ENCODE measurements at places on chromosomes 7 and 10.

- DNase-seq: no peak
Measured at GRCh38 chr10:123854498-123854897, 37.1 kb downstream of the CPXM2 start.

GRCh38 chr10:62869958-62870357 lies 53.8 kb upstream of the EGR2 start:
- no peak for DNase-seq

- DNase-seq: no peak
Measured at GRCh38 chr10:98956576-98957260, 278.9 kb downstream of the HPSE2 start.

DNA sequence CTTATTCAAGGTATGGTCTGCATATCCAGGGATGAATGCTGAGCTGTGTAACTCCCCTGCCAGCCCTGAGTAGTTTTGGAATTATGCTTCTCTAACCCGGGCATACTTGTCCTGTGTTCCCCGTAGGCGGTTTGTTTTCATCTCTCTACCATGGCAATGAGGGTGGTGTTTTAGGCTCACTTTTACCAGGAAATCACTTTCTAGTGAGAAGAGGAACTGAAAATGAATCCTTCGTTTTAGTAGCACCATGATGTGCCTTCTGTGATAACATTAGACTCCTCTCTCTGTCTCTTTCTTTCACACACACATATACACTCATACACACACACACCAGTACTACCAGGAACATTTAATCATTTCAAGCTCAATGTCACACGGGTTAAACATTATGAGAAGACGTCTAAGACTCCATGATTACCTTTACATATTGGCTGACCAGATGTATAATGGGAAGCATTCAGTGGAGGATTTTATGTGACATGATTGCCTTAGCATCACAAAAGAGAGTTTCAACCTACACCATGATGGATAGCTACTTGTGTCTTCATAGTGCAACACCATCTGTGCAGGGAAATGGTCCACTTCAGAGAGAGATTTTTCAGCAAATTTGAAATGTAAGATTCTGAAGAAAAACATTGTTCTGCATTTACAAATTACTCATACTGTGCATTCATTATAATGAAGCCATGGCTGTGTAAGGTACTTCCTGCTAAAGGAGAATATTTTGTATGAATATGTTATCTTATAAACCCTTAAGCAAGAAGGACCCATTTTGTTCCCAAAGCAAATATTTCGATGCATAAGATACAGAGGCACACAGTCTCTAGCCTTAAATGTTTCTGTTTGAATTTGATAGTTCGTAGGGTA lies 31.0 kb upstream of the PFKP start:
- no peak for DNase-seq

GRCh38 chr7:13282377-13282980 lies 595.0 kb downstream of the ARL4A start:
- no peak for DNase-seq

- DNase-seq: no peak
Measured at GRCh38 chr7:64625114-64626082, 40.5 kb upstream of the ZNF107 start.

- no peak for DNase-seq
Measured at GRCh38 chr10:32943395-32943794, 14.6 kb downstream of the ITGB1 start.
